Left cardiac atrium (tissue), 4 donors: ENCODE measurements at places on chromosomes 3 and 15. TPM values are rescaled to one million over a fixed set of nuclear protein-coding genes. Genes with fewer than 3 reads are reported as not detected.
A peak's percentile ranks its signal among the peaks of the same experiment; 100 is the strongest.

- no peak for DNase-seq
These were observed 750.4 kb upstream of the NR2F2 start for GRCh38 chr15:95580121-95580520.

DNA sequence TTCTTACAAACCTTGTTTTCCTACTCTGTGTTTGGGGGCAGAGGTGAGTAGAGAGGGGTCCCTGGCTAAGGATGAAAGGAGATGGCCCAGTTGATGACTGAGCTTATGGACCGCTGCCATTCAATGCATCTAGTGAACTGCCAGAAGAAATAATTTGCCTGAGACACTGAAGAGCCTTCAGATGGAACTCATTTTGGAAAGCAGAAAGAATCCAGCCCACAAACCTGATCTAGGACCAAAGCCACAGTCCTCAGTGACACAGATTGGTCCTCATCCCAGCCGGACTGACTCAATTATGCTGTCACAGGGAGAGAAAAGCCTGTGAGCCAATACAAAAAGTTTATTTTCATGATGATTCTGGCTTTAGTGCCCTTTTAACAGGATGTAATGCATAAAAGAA lies 82.7 kb downstream of the CD47 start:
- DNase-seq = no peak

DNA sequence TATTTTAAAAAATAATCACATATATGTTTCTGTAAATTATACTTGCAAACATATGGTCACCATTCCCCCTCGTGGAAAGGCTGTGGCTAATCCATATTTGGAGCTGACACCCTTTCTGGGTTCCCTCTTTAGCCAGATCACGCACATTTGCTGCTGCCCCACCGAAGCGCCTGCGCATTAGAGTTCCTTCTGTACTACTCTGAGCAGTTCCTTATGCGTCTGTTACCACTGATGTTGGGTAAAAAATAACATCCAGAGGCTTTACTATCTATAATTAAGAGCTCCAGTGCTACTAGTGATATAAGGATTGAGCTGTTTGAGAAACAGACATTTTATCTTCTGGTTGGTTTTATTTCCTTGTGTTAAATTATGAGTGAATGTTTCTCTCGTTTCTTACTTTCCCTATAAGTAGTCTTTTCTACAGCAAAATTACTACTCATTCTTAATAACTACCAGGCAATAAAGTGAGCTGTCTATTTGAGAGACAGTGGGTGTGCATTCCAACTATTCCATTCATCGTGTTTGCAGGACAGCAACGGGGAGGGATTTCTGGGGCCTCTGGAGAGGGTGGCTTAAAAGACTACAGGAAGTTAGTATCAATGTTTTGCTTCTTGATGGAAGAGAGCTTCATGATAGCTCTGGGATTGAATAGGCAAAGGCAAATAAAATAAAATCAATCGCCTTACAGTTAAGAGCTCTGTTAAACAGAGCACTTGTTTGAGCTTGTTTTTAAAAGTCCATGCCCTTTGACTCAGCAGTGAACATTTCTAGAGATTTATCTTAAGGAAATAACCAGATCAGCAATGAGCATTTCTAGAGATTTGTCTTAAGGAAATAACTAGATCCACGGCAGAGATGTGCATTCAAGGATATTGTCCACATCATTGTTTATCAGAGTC lies 245.2 kb downstream of the CD47 start:
- DNase-seq = no peak

DNA sequence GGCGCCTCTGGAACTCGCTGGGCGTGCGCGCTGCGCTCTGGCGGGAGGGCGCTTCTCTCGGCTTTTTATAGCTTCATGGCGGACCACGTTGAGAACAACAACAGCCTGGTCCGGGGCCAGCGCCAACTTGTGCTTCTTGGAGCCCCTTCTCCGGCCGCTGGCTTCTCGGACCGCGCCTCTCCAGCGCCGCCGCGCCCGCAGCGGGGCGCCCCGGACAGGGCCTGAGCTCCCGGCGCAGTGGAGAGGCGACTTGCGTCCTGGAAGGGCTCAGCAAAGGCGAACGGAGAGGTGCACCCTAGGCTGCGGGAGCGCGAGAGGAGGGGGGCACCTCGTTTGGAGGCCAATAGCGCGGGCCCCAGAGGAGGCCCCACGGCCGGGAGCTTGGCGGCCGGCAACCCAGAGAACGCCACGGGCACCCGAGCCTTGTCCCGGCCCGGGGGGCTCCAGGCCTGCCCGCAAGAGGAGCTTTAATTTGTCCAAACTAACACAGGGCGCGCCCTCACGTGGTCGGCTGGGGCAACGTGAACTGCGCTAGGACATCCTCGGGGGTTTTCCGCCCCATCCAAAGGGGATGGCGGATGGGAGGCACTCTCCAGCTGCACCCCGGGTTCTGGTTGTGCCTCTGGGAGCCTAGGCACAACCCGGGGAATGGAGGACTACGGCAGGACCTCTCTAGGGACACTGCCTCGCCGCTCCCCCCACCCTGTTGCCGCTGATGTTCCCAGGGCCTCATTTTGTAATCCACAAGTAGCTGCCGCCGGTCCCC lies 37.8 kb downstream of the HMCES start:
- DNase-seq = peak; percentile 88

DNA sequence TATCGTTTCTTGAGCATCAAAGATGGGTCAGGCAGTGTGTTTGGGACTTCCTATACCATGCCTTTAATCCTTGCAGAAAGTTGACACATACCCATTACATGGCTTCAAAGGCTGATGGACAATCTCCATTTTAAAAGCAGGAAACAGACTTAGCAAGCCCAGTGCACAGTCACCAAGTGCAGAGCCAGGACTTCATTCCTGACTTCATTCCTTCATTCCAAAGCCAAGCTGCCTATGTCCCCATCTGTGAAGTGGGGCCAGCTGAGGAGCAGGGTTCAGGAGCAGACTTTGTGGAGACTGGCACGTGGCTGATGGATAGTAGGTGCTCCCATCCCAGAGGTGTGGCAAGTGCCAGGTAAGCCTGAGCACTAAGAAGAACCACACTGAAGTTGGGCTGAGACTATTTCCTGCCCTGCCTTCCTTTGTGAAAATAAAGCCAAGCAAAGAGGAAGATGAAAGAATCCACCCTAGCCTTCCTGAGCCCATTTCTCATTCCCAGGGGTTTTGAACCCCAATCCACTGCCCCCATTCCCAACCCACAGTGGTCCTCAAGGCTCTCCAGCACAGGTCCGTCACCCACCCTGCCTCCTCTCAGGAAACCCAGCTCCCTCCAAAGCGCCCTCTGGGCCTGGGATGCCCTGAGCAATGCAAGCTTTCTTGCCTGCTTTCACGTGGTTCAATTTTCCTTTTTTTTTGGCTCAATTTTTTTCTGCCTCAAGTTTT lies 1.8 kb downstream of the CX3CR1 start:
- DNase-seq = no peak

The AGBL1 gene
- total RNA-seq = 0.05 TPM

DNA sequence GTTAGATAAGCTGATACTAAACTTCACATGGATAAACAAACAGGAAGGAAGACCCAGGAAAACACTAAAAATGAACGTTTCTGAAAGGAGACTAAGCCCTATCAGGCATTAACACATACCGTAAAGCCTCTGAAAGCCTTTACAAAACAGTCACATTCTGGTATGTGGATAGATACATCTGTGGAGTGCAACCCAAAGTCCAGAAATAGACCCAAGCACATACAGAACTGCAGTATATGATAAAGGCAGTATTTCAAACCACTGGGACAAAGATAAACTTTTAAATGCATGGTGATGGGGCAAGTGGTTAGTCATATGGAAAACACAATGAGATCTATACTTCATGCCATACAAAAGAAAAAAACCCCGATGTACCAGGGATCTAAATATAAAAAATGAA lies 26.0 kb downstream of the DCBLD2 start:
- no peak for DNase-seq

GRCh38 chr3:116474032-116474780 lies 28.9 kb upstream of the LSAMP start:
- DNase-seq = no peak

The ZNF620 gene
- total RNA-seq = 3.3 TPM

GRCh38 chr3:58090351-58090750 lies 82.1 kb downstream of the FLNB start:
- no peak for DNase-seq

The GOLGA6B gene
- total RNA-seq = not detected

DNA sequence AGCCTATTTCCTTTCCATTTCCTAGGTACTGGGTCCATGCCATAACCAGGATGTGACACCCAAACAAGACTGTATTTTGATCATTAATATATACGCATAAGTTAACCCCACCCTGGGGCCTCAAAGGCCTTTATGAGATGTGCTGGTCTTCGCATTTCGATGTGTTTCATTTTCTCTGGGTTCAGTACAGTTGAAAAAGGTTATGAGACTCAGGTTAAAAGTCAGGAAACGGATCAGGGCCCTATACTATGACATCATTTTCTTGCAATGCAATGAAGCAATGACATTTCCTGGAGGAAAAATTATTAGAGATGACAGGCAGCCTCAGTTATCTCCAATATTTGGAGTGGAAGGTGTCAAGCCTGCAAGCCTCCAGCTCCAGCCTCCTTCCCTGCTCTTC lies 31.7 kb downstream of the TMEM212 start:
- no peak for DNase-seq

GRCh38 chr3:194986208-194987043 lies 284.5 kb downstream of the XXYLT1 start:
- DNase-seq = no peak

DNA sequence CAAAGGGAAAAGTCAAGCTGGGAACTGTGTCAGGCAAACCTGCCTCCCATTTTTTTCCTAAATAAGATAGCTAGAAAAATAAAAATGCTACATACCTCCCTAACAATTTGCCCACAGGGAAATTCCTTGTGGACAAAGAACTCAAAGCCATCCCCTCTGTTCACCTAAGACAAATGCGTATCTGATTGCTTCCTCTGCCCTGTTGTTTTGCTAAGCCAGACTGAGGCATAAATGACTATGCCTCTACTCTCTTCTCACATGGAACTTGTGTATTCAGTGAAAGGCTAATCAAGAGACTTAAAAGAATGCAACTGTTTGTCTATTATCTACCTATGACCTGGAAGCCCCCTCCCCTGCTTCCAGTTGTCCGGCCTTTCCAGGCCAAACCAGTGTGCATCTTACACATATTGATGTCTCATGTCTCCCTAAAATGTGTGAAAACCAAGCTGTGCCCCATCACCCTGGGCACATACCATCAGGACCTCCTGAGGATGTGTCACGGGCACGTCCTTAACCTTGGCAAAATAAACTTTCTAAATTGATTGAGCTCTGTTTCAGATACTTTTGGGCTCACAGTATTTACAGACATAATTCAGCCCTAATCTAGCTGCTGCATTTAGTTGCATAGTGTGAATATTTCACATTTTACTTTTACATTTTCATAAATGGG lies 15.8 kb downstream of the CHD2 start:
- DNase-seq = no peak

GRCh38 chr15:80584561-80584964 lies 110.5 kb upstream of the ABHD17C start:
- DNase-seq = no peak

The ECE2 gene
- total RNA-seq = not detected

DNA sequence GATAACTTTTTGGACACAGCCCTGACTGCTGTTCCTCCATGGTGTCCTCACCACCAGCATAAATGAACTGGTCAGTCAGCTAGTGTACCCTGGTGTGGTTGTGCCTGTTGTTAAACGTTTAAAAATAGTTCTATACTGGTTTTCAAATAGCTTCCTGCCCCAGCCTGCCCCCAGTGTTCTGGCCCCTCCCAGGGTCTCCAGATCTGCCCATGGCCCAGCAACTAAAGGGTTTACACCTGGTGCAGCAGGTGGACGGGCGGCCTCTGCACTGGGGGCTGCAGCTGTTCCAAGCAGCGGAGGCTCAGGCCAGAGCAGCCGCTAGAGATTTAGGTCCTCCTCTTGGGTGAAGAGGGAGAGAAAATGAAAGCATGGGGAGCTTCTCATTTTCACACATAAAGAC lies 6.1 kb upstream of the NR2E3 start:
- no peak for DNase-seq

GRCh38 chr3:80754969-80755368 lies 987.2 kb upstream of the ROBO1 start:
- DNase-seq = no peak

DNA sequence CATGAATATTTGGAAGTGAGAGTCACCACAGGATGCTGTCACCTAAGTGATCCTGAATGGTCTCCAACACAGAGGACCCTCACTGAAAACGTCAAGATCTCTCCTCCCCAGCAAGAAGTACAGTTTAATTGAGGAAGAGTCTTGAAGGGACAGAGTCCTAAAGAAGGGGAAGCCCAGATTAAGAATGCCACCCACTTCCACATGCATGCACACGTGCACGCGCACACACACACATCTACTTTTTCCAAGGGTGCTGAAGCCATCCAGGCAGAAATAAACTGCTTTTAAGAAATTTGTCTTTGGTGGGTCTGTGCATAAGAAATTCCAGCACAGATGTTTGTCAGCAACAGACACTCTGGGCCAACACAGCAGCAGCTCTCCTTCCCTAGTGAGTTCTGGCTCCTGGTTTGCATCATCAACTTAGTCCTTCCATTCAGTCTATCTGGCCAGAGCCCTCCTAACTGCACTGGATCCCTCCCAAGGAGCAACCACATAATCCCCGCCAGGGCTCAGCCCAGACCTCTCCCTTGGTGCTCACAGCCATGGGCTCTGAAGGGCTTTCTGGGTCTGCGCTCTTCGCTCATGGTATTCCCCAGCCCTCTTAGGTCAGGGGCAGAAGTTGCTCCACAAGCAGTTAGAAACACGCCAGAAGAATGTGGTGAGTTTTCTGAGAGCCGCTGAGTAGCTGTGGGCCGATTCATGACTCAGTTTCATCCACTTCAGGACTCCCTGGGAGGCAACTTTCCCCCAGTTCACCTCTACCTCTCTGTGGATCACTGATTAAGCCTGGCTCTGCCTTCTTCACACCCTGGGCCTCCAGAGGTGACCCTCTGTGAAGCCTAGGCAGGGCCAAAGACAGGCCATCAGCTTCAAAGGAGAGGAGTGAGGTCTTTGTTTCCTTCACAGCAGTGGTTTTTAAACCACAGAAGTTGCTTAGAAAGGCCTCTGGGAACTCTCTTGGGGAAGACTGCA lies 132.6 kb upstream of the LIPC start:
- DNase-seq = no peak

GRCh38 chr3:54065140-54065539 lies 57.2 kb upstream of the CACNA2D3 start:
- no peak for DNase-seq

DNA sequence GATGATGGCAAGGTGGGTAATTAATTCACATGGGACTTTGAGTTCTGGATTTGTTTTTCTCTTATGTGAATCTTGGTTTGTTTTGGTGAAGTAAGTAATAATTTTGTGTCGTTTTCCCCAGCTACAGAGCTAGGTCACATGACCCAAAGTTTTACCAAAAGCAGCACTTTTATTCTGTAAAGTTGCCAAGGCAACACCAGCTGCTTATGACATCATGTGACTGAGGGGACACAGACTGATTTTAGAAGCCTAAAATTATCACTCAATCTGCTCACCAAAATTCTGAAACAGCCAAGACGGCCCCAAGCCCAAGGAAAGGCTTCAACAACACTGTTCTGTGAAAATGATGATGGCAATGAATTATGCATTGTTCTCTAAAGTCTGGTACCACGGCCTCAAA lies 63.9 kb downstream of the MEX3B start:
- DNase-seq = no peak

DNA sequence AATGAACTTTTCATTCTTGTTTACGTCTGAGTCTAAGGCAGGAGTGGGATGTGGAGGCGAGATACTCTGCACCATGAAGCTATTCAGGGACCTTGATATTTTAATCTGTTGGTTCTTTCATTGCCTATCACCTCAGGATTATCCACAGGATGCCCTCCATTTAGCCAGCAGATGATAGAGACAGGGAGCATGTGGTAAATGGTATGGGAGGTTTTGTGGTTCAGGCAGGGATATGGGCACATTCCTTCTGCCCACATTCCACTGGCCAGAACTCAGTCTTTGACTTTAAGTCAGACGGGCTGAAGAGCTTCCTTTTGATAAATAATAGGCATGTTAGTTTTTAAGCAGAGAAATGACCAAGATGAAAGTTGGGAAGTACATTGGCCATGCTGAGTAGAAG lies 548.0 kb upstream of the CCDC54 start:
- DNase-seq = no peak
